DMS 273 treated with DMSO at 0.1 percent for 48 hours (cell line): ENCODE measurements at places on chromosomes 4 and X.

- no peak for DNase-seq
These were observed 5.6 kb downstream of the NYX start for GRCh38 chrX:41452565-41453356.

DNA sequence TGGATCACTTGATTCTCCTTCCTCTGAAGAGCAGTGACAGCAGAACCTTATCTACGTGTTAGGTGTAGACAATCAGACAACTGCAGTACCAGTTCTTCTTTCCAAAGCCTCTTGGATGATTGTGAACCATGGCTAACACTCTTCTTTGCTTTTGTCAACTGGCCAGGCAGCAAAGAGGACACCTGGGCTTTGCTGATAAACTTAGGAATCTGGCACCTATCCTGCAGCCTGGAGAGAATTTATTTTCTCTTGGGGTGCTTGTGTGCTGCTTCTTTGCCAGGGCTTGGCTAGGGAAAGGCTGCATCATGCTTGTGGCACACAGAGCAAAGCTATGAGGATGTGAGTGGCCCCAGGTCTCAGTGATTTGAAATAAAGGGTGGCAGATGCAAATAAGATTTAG is 77.4 kb downstream of the ANAPC4 start:
- no peak for DNase-seq

DNA sequence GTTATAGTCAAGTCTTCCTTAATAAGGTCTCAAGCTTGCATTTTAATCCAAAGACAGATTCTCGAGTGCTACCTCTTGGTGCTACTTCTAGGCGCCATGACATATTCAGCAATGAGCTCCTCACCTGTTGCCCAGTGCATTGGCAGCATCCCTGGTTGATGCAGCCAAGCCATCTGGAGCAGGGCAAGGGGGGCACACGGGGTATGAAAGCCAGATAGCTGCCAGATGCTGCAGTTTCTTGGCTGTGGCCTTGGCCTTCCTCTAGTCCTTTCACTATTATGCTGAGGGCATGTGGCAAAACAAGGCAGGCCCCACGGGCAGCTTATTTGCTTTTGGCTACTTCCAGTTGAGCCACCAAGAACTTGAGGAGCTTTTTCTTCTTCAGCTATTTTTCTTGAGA is 168.6 kb upstream of the PGRMC2 start:
- DNase-seq = peak; percentile 33

DNA sequence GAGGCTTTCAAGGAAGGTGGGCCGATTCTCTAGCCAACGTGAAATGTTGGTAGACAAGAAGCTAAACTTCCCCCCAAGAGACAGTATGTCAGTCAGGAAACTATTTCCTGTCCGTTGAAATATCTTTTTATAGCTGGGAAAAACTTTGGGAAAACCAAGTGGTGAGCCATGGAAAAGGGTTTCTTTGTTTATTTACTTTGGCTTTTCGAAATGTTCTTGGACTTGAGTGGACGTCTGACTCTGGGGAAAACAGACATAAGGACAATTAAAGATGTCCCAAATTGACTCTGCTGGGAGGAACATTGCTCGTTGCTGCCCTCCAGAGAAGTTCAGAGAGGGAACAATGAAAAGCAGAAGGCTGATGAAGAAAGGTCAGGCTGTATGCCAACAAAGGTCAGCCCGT is 295.4 kb downstream of the RAPGEF2 start:
- no peak for DNase-seq

- DNase-seq = no peak
These were observed 403.2 kb downstream of the KLHL13 start for GRCh38 chrX:117713411-117713810.

GRCh38 chr4:76949276-76950051 is at the start of gene SEPTIN11:
Gene SEPTIN11 (plus strand): TSS chr4:76949752. CDS start chr4:76949904, 152 bp downstream.
- DNase-seq = peak; percentile 70

DNA sequence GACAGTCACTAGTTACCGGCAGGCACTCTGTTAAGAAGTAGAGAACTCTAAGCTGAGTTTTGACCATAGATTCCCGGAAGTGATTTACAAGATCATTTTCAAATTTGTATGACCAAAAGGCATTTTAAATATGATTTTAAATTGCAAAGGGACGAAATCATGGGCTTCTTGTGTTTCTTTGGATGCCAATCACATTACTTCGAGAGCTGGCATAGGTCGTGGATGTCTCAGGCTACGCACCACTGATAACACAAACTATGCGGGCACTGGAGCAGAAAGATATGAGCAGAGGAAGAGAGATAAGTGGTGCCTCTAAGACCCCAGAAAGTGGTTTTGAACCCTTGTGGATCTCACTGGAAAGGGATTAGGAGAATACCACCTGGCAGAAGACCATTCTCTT is 294.2 kb upstream of the FTHL17 start:
- no peak for DNase-seq

DNA sequence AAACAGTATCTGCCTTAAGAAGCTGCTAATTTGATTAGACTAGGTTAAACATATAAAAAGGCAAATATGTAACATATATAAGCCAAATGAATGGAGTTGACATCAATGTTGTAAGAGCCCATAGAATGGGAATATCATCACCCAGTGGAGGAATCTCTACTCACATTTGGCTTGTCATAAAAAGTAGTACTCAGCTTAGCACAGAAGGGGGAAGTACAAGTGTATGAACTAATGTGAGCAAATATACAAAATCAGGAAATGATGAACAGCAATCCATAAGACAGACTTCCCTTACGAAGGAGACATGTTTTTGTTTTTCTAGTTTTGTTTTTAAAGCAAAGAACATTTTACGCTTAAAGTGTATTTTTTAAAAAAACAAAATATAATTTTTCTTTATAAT is 74.9 kb downstream of the MAB21L2 start:
- DNase-seq = no peak

DNA sequence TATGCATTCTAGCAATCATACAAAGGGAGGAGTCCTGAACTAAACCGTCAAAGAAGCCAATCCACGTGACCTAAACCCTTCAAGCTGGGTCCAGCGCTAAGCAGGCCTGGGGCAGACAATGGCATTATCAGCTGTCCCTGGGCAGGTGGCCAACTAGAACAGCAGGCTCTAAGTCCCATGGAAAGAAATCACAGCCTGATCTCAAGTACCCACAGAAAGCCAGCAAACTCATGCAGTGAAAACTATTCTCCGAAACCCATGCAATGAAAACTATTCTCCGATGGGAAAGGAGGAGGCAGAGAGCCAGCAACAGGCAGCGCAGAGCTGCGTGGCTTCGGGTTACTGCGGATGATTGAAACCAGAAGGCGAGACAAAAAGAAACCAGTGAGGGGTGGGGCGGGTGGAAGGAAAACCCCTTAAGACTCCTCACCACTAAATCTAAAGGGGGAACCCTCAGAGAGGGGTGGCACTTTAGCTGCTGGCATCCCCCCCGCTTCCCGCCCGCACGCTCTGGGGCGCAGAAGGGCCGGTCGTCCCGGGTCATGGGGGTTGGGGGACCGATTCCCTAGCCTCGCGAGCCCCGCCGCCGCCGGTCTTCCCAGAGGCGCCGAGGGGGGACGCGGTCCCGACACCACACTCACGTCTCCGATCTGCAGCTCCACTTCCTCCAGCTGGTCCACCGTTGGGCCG is 567 bp downstream of the C4orf46 start:
- peak; percentile 44 for DNase-seq

- DNase-seq = no peak
These were observed 255.2 kb downstream of the COX7B2 start for GRCh38 chr4:46653842-46654241.

DNA sequence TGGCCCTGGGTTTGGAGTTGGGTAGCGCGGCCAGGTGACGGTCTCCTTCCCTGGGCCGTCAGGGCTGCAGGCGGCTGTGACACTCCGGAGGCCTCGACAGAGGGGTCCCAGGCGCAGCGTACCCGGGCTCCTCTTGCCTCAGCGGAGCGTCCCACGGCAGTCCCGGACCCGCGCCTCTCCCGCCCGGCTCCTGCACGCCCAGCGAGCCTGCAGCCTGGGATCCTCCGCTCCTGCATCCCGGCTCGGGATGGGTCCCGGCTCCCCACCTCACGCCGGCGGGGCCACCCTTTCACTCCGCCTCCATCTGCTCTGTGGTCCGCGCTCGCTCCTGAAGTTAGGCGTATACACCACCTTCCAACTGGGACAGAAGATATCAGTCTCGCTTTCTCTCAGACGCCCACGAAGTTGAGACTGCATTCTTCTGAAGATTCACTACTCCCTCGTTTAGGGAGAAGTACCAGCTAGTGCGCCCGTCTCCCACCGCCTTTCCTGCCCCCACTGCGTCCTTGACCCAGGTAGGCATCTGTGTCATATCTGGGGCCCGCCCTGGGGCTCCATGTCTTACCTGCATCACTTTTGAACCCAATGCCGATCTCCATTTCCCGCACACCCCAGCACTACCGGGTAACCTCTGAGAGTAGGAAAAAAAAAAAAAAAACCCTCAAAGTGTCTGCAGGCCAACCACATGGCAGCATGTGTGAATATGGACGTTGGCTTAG is 32.3 kb upstream of the KDR start:
- no peak for DNase-seq

DNA sequence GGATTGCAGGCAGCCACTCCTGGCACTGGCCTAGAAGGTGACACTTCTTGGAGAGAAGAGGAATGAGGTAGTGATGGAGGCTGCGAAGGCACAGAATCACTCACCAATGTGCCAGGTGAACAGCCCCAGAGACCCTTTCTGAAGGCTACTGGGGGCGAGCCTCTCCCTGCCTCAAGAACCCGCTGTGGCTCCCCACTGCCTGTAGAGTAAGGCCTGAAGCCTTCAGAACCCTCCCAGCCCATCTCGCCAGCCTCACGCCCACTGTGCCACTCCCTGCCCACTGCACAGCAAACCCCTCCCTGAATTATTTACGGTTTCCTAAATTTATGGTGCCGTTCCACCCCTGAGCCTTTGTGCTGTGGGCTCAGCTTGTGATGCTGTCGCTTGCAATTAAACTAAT is 24.2 kb upstream of the SORCS2 start:
- no peak for DNase-seq
